ENCODE measurements at places on chromosomes 7 and 10. TPM values are rescaled to one million over a fixed set of nuclear protein-coding genes. Genes with fewer than 3 reads are reported as not detected.

DNA sequence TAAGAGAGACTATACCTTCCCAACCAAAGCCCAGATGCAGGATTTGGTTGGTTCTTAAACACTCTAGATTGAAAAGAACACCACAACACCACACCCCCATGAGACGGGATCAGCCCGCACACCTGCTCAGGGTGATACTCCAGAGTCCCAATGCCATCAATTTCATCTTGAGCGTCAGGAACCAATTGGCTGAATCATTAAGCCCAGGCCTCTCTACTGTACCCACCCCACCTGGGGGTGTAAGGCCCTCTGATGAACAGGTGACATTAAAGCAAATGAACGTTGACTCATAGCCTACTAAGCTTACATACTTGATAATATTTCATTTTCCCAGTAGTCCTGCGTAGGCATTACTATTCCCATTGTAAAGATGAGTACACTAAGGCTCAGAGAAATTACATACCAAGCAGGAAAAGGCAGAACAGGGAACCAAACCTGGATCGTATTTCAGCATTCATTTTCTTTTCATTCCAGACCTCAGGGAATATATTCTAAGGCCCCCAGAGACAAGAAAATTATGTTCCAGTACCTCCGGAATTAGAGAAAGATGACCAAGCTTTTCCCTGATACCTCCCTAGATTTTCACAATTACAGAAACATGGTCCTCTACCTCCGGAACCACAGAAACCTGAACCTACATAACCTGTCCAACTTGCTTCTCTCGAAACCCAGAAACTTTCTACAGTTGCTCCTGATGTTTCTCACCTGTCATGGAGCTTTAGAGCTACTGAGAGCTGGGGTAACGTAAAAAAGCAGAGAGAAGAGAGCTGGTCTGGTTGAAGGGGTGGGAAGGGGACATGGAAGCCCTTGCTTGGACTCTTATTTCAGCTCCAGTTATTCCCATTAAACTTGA, 43.1 kb upstream of the KDM7A start:
- DNase-seq, result no peak

GRCh38 chr10:16930540-16930939, 113.3 kb upstream of the RSU1 start:
- DNase-seq, result no peak

DNA sequence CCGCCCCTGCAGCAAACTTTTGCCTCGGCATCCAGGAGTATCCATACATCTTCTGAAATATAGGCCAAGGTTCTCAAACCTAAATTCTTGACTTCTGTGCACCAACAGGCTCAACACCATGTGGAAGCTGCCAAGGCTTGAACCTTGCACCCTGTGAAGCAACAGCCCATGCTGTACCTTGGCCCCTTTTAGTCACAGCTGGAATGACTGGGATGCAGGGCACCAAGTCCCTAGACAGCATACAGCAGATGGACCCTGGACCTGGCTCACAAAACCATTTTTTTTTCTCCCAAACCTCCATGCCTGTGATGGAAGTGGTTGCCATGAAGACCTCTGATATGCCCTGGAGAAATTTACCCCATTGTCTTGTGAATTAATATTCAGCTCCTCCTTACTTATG, 233.8 kb upstream of the KCND2 start:
- DNase-seq, result no peak

GRCh38 chr7:138588986-138589385, 112.2 kb downstream of the SVOPL start:
- no peak for DNase-seq

GRCh38 chr10:77944519-77944918, 18.0 kb upstream of the DLG5 start:
- peak; percentile 81 for DNase-seq

DNA sequence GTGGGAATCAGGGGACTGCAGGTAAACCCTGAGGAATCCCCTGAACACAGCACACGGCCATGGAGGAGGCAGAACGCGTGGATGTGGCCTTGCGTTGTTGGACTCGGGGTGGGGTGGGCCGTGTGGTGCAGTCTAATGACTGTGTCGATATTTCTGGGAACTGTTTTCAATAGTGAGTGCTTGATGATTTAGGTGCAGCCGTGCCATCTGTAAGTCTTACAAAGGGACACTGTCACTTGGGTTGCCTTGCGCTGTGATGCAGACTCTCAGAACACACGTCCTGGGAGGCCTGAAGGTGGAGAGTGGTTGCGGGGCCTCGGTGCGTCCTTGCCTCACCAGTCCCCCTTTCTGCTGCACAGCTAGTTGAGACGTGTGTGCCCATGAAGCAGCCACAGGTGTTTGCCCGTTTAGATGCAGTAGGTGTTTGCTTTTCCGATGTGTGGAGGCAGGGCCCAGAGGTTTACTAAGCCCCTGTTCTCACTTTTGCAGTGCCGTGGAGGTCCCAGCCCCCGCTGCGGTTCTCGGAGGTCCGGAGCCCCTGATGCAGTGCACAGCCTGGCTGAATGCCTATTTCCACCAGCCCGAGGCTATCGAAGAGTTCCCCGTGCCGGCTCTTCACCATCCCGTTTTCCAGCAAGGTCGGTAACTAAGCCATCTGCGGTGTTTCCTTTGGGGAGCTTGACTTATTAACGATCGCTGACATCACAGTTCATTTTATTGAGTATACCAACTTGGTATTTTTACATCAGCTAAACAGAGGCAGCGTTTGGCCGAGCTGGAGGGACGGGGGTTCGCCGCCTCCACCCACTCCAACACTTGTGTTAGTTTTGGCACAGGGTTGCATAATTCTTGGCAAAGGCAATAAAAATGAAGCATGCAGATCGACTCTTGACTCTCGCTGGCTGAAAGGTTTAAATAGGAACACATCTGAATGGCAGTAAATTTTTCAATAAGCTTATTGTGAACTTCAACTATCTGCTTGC, 240.7 kb downstream of the MGMT start:
- DNase-seq, result no peak

DNA sequence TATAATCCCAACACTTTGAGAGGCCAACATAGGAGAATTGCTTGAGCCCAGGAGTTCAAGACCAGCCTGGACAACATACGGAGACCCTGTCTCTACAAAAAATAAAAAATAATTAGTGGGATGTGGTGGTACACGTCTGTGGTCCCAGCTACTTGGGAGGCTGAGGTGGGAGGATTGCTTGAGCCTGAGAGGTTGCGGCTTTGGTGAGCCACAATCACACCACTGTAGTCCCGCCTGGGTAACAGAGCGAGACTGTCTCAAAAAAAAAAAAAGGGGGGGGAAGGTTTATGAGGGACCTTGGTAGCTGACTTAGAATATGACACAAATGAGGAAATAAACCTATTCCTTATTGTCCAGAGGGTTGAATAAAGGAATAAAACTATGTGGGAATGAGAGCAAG, 30.8 kb downstream of the SCD start:
- no peak for DNase-seq

- no peak for DNase-seq
Measured at GRCh38 chr7:120991581-120991980, 3.1 kb downstream of the CPED1 start.

- peak; percentile 64 for DNase-seq
Measured at GRCh38 chr7:136874393-136875032, 6.1 kb downstream of the CHRM2 start.

DNA sequence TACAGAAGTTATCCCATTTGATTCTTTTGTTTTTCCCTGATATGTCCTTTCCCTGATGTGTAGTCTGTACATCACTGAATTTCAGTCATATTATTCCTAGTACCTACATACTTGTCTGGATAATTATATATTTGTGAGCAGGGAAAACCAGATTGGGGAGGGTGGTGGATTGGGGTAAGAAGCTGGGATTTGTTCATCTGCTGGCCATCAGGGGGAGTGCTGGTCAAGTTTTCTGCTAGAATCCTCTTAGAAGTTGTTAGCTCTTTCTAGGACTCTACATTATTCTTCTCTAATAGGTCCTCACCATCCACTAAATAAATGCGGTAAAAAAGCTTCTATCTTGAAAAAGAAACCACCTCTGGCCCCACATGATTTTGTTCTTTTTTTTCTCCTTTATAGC, 232.7 kb upstream of the TAC1 start:
- DNase-seq, result peak; percentile 34

DNA sequence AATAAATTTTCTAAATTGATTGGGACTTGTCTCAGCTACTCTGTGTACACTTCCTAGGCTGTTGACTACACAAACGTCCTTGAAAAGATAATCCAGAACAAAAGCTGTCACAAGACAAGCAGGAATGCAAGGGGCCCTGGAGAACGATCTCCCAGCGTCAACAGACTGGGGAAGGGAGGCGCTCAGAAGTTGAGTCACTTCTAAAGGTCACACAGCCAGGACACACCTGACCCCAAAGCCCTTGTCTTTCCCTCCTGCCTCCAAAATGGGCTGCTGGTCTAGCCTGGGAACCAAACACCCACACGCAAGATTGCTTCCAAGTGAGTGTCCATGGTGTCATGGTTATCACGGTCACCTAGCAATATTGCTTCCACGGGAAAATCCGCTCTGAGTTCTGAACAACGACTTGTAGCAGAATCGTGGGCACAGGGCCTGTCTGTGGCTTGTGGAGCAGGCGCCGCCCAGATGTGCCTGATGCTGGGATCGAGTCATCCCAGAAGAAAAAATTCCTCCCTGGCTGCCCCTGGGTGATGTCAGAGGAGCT, 49.8 kb downstream of the SPOCK2 start:
- DNase-seq, result no peak

- DNase-seq, result no peak
Measured at GRCh38 chr7:2804227-2804763, 39.8 kb downstream of the GNA12 start.

GRCh38 chr10:98429320-98430072, 14.5 kb upstream of the PYROXD2 start:
- DNase-seq, result no peak

- DNase-seq, result peak; percentile 58
Measured at GRCh38 chr10:46992803-46993561, 81.8 kb downstream of the PTPN20 start.

DNA sequence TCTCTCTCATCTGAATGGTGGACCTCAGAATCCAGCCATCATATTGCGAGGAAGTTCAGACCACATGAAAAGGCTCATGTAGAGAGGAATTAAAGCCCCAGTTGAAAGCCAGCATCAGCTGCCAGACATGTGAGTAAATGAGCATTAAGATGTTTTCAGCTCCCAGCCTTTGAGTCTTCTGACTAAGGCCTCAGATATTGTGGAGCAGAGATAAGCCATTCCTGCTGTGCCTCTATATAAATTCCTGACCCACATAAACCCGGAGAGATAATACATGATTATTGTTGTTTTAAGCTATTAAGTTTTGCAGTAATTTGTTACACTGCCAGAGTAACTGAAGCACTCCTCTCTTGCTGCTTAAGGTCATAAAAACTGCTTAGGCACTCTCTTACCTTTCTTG, 14.6 kb downstream of the FAM149B1 start:
- no peak for DNase-seq

DNA sequence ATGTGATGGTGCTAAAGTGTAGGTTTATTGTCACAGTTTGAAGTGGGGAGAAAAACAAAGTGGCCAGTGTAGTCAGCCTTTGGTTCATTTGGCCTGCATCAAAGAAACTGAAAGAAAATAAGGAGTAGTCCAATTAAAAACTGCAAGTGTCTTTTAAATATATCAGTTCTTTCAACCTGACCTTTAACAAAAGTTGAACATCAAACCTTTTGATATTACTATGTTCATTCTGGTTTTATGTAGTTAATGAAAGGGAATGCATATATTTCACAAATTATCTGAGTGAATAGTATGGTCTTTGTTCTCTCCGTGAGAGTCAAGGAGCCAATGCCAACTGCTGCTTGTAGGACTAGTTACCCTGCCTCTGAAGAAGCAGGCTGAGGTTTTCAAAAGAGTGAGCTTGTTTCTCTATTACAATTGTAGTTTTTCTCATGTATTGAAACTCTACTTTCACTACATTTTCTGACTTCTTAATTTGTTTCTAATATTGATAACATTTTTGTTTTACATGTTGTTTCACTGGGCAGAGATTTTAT, 1160.8 kb upstream of the LRRTM3 start:
- DNase-seq, result no peak

GRCh38 chr10:29784175-29784773, 149.5 kb upstream of the SVIL start:
- DNase-seq, result peak; percentile 98

GRCh38 chr7:92460109-92460508, 12.8 kb downstream of the GATAD1 start:
- DNase-seq, result no peak

PUS7 gene
- total RNA-seq, result 25.3 TPM

NUDT5 gene
- 107 TPM for total RNA-seq

PRSS37 gene
- not detected for total RNA-seq

Data from H4 (cell line).